ENCODE measurements at places on chromosomes 6 and 20.

GRCh38 chr20:42721923-42722322 lies 467.8 kb downstream of the PTPRT start:
- no peak for DNase-seq

GRCh38 chr20:888057-888456 lies 28.1 kb downstream of the ANGPT4 start:
- DNase-seq: no peak

GRCh38 chr20:43985608-43986316 lies 71.1 kb downstream of the TOX2 start:
- no peak for DNase-seq

- no peak for DNase-seq
These were observed 146.2 kb upstream of the NEDD9 start for GRCh38 chr6:11378639-11379038.

DNA sequence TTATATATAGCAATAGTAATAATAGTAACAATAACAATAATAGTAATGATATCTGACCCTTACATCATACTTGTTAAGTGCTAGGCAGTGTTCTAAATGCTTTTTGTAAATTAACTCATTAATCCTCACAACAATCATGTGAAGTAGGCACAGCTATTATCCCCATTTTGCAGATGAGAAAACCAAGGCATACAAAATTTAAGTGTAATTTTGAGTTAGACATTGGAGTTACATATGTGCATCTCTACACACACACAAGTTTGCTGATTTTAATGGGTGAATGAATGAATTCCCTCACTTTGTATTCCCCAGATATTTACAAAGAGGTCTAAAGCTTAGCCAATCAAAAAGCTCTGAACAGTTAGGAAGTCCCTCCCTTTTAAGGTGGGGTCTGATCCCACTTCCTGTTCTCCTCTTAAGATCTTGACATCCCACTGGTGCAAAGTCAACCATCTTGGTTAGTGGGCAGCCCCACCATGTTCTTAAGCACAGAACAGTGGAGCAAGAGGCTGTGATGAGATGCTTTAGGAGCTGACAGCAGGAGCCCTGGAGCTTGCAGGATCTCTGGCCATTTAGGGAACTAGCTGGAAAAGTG lies 85.3 kb upstream of the FOXP4 start:
- no peak for DNase-seq

- no peak for DNase-seq
These were observed 30.8 kb upstream of the SMLR1 start for GRCh38 chr6:130796313-130796905.

GRCh38 chr6:3312604-3313231 lies 54.0 kb downstream of the PSMG4 start:
- DNase-seq: no peak

GRCh38 chr6:38021029-38021428 lies 201.5 kb downstream of the ZFAND3 start:
- no peak for DNase-seq

DNA sequence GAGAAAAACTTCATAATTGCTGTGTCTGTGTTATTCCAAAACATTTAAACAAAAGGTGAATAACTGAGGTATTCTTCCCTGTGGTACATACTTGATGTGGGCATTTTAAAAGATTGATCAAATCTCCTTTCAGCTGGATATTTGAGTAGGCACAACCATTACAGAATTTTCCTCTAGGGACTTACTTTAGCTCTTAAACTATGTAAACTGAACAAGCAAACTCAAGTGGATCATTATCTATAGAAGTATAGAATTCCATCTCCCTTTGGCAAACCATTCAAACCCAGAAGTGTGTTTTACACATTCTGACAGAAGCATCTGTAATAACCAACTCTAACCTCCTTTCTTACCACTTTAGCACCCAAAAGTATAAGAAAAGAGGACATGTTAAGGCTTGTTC lies 241.4 kb downstream of the ESR1 start:
- no peak for DNase-seq

GRCh38 chr20:32651537-32651936 lies 22.2 kb downstream of the C20orf203 start:
- DNase-seq: no peak

DNA sequence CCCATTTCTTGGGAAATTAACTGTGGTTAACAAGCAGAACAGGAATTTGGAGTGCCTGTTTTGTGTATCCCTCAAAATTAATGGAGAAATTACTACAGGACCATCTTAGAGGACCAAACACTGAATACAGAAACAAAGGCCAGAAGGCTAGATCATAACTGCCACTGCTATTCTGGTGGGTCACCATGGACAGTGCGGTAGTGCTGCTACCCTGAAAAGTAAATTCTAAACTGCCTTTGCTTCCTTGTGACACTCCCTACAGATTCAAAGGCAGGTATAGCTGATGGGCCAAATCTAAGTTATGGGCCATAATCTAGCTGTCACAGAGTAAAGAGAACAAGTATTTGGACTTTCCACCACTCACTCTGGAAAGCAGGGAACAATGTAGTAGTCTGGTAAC lies 575.8 kb upstream of the ADGRB3 start:
- no peak for DNase-seq

- no peak for DNase-seq
These were observed 117.0 kb downstream of the MYLK4 start for GRCh38 chr6:2633736-2634135.

DNA sequence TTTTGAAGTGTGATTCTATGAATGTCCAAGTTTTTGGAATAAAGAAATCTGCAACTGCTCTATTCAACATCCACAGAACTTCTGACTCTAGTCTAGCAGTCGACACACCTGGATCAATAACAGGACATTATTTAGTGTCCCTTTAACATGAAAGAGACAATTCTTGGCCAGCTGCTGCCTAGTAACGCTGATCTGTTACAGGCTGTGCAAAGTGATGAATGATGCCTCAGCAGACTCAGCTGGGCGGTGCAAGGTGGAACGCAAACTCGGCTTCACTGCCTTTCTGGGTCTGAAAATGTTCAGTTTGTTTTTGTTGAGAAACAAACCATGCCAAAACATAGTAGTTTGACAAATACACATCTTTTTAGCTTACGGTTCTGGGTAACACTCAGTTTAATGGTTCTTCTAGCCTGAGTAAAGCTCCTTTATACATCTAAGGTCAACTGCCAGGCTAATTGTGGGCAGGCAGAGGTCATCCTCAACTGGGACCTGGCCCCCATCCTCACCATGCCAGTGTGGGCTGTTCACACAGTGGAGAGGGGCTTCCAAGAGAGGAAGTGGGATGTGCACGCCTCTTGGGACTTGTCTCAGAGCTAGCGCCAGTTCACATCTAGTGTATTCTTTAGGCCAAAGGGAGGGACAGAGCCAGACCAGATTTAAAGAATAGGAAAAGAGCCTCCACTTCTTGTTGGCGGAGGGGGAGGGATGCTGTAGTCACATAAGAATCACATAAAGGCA lies 879.7 kb downstream of the QKI start:
- DNase-seq: no peak

DNA sequence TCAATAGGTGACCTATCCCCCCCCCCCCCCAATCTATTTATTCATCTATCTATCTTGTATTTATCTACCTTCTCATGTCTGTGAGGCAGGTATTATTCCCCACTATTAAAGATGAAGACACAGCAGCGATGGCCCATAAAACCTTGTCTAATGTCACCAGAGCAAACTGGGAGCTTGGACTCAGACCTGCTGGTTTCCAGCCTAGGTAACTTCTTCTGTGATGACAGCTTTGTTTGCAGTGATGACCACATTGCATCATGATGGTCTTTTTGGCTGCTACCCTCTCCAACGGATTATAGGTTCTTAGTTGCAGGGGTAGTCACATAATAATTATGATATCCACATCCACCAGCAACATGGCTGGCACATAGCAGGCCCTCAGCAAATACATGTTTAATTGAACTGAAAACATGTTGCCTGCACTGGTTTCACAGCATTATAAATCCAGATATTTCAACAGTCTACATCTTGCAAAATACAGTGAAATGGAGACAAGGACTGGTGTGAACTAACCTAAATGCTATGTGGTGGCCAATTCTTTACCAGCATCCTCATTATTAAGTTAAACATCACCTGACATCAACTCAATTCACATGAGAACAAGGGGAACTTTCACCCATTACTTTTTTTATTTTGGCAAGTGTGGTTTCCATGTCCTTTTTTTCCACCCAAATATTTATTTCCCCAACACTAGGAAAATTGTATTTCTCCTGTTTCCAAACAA lies 712.5 kb upstream of the NRSN1 start:
- DNase-seq: no peak

DNA sequence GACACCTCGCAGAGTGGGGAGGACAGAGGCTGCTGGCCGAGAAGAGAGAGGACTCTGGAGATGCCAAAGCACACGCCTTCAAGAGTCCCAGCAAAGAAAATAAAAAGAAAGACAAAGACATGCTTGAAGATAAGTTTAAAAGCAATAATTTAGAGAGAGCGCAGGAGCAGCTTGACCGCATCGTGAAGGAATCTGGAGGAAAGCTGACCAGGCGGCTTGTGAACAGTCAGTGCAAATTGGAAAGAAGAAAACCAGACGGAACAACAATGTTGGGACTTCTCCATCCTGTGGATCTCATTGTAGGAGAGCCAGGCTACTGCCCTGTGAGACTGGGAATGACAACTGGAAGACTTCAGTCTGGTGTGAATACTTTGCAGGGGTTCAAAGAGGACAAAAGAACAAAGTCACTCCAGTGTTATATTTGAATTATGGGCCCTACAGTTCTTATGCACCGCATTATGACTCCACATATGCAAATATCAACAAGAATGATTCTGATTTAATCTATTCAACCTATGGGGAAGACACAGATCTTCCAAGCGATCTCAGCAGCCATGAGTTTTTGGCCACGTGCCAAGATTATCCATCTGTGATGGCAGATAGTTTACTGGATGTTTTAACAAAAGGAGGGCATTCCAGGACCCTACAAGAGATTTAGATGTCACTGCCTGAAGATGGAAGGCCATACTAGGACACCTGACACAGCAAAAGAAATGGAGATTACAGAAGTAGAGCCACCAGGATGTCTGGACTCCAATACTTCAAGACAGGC lies 52.2 kb downstream of the REV3L start:
- DNase-seq: no peak

GRCh38 chr6:1202201-1202600 lies 109.7 kb upstream of the FOXQ1 start:
- DNase-seq: no peak

GRCh38 chr6:131995917-131996316 lies 44.7 kb upstream of the CCN2 start:
- no peak for DNase-seq

DNA sequence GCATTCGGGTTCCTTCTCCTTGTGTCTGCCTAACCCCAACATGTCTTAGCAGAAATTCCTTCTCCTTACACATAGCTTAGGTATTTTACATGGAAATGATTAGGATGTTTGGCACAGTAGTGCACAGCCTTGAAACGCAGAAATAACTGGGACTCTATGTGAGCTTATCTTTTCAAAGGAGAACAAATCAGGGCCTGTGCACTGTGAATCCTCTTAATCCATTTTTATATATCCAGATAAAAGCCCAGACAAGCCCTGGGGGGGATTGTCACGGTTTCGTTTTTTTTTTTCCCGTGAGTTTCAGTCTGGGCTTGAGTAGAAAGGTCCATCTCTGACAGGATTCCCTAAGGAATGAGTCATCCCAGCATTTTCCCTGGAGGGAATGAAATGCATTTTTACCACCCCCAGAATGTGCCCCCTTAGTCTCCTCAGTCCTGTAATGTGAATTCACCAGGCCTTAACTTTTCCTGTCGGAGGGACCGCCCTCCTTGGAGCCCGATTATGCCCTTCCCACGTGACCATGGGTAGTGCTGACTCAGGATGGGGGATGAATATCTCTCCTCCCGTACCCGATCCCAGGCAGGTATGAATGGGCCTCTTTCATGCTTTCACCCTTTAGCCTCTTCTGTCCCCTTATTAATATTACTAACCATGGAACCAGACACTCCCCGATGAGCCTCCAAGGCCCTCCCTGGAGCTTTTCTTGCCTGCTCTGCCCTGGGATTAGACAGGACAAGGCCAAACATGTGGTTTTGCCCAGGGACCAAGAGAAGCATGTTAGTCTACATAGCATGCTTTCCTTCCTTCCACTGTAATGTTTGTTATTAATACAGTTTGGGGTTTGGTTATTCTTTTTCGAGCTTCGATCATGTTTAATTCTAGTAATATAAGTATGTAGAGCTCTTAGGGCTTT lies 23.9 kb upstream of the NAA20 start:
- DNase-seq: no peak

GRCh38 chr6:150907383-150907782 lies 41.9 kb downstream of the MTHFD1L start:
- no peak for DNase-seq

GRCh38 chr6:29627755-29628418 lies 5.1 kb downstream of the GABBR1 start:
- peak; percentile 31 for DNase-seq

- no peak for DNase-seq
These were observed 62.2 kb downstream of the SYNJ2 start for GRCh38 chr6:158043586-158044524.

GRCh38 chr20:25016471-25016870 lies 23.9 kb upstream of the APMAP start:
- DNase-seq: no peak

GRCh38 chr6:160120087-160120486 lies 1.5 kb upstream of the SLC22A1 start:
- DNase-seq: no peak

DNA sequence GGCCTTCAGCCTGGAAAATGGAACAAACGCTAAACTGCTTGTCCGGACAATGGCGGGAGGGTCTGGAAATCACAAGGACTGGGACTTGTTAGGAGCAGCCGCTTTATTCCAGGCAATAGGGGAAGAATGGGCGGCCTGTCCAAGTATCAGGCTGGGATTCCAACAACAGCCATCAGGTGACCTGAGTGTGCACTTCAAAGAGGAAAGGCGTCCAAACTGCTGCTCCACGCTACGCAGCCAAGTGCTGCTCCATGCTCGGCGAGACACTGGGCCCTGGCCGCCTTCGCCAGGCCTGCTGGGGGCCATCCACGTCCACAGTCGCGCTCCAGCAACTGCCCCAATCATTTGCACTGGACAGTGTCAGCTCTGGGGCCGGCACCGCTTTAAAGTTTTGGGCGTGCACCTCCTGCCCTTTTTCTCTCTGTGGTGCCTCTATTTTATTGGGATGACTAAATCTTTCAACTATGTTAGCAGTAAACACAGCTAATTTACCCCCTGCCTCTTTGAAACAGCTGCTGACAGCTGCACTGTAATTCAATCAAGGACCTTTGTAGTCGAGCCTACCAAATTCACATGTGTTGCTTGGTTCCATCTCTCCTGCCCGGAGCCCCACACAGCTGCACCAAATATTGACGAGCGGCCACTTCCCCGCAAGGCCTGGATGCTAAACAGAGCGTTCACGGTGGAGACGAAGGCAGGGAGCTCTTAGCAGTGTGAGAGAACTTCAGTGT lies 98.3 kb downstream of the BMP7 start:
- DNase-seq: no peak

- DNase-seq: no peak
These were observed 32.7 kb upstream of the RNF8 start for GRCh38 chr6:37321101-37321500.
